Activated CD8-positive, alpha-beta memory T cell treated with anti-CD3 and anti-CD28 coated beads, Interleukin-2, amount 50 U/mL, for 4 hours (primary cell): ENCODE measurements at places on chromosomes 12 and 14.

DNA sequence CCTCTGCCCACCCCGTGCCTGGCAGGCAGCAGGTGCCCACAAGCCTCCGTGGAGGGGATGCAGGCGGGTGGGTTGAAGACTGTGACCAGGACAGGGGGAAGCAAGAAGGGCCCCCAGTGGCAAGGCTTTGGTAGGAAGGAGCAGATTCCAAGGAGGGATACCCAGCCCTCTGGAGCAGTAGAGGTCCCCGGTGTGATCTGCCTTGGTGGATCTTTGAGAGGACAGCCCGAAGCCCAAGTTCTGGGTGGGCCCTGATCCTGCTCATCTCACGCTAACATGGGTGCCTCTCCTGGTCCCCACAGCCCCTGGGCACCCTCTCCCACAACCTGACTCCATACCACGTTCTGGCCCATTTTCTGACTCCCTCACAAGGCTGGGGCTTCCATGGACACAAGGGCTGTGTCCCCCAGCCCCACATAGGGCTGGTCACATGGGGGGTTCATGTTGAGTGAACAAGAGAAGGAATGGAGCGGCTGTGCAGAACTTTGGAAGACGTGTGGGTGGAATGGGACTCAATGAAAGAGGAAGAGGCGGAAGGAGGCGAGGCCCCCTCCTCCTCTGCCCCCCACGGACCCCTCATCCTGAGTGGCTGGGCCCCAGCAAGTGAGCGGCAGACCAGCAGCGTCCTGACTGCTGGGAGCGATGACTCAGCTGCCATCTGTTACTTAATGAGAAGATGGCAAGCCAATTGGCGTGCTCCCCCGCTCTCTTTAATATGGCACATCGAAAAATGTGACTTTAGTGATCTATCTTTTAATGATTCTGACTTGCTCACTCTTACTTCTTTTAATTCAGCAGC, 77.0 kb upstream of the BCL11B start:
- no peak for DNase-seq

DNA sequence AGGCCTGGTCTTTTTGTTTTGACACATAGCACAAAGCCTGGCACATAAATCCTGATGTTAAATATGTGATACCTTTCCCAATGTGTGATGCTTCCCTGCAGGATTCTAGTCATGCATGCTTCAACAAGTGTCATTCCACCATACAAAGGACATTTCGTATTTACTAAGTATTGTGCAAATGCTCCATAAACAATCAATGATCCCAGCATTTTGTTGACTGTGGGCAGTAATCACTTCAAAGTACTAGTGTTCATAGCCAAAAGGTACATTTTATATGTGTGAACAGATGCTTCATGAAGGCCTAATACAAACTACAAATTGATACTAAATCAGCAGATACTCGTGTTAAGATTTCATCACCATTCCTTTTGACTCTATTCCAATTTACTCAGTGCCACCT, 4.4 kb downstream of the CCNB1IP1 start:
- DNase-seq, result no peak

DNA sequence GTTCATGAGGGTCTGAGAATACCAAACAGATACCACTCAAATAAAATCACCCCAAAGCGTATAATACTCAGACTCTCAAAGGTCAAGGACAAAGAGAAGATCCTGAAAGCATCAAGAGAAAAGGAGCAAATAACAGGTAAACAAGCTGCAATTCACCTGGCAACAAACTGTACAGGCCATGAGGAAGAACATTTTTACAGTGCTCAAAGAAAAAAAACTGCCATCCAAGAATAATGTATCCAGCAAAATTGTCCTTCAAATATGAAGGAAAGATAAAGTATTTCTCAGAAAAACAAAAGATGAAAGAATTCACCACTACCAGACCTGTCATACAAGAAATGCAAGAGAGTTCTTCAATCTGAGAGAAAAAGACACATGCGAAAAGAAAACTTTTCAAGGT, 206.4 kb downstream of the PTPRO start:
- DNase-seq, result no peak

- no peak for DNase-seq
Measured at GRCh38 chr14:75383721-75384120, 44.1 kb upstream of the JDP2 start.

- DNase-seq, result no peak
Measured at GRCh38 chr12:128402486-128403243, 135.7 kb downstream of the TMEM132C start.

DNA sequence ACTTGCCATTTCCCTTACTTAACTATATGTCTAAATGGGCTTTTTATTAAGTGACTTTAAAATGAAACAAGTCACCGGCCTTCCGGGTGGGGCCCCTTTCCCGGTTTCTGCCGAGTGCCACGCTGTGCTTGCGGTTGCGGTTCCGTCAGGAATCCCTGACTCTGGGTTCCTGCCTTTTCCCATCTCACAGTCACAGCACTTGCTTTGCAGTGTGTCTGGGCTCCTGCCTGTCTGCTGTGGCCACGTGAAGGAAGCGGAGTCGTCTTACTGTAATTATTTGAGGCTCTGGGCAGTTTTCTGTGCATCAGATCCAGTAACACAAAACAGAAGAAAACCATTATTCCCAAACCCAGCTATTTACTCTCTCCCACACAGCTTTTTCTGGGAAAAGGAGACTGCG, 44.0 kb upstream of the FRMD6 start:
- DNase-seq, result no peak

DNA sequence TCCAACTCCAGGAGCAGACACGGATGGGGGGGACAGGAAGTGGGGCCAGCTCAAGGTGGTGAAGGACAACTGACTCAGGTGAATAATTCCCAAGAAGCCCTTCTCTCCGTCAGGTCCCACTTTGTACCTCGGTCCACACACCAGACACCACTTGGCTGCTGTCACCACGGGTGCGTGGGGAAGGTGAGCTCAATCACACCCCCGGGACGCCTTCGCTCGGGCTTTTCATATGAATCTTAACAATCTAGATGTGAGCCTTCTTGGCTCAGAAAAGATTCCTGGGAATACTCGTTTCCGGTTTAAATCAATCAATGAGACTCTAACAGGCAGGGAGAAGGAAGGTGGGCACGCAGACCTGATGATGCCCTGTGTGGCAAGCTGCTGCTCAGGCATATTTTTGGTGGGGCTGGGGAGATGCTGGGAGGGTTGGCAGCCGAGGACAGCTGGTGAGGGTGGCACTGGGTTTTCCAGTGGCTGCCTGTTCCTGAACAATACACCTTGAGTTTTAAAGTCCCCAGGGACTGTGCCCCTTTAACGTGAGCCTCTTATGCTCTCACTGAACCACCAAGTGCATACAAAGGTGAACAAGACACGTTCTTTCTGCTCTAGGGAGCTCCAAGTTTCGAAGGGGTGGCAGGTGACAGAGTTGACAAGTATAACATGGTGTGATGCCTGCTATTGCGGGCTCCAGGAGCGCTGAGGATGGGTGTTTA, 5.1 kb downstream of the TESC start:
- no peak for DNase-seq

DNA sequence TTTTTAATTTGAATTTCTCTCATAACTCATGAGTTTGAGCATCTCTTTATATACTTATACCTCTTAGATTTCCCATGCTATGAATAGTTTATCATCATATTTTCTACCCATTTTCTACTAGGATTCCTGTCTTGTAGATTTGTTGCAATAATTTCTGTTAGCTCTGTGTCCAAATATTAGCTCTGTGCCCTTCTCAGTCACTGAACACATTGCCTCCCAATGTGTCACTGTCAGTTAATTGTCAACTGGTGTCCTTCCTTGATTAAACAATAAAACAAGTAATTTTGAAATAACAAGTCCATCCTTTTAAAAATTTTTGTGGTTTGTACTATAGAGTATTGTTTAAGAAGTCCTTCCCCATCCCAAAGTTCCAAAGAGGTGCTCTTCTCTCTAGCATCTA, 4.2 kb upstream of the PAH start:
- DNase-seq, result no peak

- DNase-seq, result no peak
Measured at GRCh38 chr14:95314609-95315008, 5.1 kb downstream of the CLMN start.

DNA sequence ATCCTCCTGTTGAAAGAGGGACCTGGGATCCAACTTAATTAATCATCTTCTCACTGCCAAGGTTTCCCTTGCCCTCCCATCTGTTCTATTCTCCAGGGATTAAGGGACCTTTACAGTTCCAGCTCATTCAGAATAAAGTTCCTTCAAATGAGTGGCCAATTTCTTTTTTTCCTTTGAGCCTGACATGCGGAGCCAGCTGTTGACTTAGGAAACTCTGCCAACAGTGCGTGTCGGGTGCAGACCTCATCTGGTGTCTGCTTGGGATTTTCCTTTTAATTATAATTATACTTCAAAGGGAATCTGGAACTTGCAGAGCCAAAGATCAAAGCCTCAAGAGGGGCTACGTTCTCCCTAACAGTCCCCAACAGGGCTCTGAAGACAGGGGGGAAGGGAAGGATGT, 64.8 kb downstream of the CCDC60 start:
- no peak for DNase-seq

DNA sequence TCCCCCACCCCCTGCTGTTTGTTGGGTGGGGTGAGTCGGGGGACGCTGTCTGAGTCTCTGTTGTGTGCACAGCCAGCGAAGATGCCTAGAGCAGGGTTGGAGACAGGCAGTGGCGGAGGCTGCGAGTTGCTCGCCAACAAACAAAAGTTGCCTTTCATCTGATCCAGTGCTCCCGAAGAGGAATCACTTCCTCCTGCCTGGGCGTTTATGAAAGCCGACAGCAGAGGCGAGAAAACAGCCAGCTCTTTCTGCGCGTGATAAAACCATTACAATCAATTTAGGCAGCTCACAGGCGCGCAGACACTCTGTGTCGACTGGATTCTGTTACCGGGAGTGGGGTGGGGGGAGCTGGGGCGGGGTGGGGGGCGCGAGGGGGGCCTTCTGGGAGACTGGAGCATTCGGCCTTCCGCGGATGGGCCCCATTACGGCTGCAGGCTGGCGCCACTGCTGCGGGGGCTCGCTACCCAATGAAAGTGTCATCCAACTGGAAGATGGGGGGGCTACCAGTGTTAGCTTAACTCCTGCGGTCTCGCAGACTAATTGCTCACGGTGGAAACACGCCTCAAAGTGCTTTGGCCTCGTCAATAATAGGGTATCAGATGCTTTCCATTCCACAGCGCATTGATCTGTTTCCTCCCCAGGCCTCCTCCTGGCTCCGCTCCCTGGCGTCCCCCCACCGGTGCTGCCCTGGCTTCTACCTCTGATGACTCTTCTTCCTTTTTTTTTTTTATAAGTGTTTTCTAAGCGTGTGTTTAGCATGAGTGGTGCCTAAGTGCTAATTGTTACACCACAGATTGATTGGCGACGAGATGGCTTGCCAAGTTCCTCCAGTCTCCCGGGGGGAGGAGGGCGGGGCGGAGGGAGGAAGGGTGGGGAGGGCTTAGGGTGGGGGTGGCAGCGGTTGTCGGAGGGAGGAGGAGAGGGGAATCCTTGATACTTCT, 678.4 kb downstream of the MED13L start:
- no peak for DNase-seq

GRCh38 chr14:36502558-36503508, 17.2 kb downstream of the NKX2-1 start:
- no peak for DNase-seq

DNA sequence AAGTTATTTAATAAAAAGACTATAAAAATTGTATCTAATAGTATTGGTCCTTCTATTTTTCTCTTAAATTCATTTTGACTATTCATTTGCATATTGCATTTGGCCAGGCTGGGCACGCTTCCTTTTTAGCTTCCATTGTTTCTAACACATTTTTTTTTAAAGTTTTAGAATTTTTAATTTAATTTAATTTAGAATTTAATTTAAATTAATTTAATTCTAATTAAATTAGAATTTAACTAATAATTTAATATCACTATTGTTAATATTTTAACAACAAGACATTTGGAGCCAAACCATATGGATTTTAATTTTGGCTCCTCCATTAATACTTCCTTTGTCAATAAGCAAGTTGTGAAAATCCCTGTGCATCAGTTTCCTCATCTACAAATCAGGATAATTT, 856.9 kb upstream of the SEL1L start:
- no peak for DNase-seq

- no peak for DNase-seq
Measured at GRCh38 chr14:65106316-65106715, 4.0 kb upstream of the MAX start.

DNA sequence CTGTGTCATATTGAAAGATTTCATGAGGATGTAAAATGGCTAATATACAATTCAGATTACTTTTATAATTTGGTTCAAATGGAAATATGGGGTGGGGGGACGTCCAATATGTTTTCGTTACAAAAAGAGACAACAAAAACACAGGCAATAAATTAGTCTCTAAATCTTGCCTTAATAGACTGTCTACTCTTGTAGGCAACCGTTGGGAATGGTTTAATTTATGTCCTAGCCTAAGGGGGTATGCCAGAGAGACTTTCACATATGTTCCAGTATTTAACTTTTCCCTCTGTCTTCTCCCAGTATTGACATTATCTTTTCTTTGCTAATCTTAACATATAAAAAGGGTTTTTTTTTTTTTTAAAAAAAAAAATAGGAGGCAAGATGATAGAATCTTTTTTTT, 41.5 kb upstream of the LIN7A start:
- DNase-seq, result no peak

GRCh38 chr12:45969084-45969483, 21.3 kb downstream of the SCAF11 start:
- DNase-seq, result no peak

DNA sequence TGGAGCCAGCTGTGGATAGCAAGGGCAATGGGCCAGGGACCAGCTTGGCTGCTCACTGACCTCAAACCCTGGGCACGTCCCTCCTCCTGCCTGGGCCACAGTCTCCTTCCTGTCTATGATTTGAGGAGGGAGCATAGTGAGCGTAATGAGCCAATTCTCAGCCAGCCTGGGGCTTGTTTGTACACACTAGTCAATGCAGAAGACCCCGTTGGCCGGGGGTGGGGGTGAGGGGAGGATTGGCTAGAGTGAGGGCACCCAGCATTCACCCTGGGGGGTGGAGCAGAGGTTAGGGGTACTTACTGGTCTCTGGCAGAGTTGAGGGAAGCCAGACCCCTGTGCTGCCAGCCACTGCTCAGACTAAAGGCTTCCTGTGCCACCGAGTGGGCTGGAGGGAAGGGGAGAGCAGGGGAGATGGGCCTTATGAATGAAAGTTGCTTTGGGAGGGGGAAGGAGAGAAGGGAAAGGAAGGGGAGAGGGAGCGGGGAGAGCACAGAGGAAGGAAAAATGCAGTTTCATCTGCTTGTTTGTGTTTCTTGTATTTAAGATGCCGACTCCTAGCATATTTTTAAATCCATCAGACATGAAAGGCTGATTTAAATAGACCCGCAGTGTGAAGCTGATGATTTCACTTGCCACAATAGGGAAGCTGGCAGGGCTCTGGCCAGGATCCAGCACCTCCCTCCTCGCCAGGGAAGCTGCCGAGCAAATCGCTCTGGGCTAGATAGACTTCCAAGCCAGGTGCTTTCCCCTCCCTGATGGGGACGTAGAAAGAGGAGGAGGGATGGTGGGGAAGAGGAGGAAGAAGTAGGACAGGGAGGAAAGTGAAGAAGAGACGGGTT, 114.0 kb downstream of the PRMT8 start:
- no peak for DNase-seq
